ENCODE measurements at places on chromosomes 4 and X.

- no peak for DNase-seq
These were observed 198.7 kb downstream of the QDPR start for GRCh38 chr4:17313194-17313593.

GRCh38 chr4:21915761-21916160 lies 32.8 kb downstream of the KCNIP4 start:
- DNase-seq = no peak

DNA sequence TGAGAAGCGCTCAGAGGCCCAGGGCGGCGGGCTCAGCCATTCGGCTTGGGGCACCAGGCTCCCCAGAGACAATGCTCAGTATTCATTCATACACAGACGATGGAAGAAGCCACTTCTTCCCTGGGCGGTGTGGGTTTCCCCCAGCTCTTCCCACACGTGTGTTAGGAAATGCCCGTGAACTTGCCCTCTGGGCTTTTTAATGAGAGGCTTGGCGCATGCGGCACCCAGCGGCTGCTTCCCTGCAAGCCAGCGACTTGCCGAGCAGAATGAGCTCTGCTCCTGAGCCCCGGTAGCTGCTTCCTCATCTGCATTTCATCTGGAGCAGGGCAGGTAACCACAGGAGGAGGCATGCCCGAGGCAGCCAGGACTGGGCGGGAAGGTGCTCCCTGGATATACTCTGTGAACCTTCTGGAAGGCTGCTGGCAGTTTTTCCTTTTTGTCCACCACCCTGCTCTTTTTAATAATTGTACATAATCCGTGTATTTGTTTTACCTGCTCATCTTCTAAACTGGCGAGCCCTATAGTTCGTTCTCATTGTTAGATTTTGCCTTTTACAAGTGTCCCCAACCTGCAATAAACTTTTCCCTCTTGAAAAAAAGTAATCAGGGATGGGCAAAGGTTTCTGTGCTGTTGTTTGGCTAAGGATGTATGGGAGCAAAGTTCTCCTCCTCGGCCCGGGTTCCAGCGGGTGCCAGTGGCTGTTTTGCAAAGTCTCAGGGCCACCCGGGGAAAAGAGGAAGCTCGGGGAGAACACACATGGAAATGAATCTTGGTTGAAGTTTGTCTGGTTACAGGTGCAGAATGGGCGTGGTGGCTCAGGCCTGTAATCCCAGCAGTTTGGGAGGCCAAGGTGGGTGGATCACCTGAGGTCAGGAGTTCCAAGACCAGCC lies 178.8 kb downstream of the DCLK2 start:
- DNase-seq = no peak

DNA sequence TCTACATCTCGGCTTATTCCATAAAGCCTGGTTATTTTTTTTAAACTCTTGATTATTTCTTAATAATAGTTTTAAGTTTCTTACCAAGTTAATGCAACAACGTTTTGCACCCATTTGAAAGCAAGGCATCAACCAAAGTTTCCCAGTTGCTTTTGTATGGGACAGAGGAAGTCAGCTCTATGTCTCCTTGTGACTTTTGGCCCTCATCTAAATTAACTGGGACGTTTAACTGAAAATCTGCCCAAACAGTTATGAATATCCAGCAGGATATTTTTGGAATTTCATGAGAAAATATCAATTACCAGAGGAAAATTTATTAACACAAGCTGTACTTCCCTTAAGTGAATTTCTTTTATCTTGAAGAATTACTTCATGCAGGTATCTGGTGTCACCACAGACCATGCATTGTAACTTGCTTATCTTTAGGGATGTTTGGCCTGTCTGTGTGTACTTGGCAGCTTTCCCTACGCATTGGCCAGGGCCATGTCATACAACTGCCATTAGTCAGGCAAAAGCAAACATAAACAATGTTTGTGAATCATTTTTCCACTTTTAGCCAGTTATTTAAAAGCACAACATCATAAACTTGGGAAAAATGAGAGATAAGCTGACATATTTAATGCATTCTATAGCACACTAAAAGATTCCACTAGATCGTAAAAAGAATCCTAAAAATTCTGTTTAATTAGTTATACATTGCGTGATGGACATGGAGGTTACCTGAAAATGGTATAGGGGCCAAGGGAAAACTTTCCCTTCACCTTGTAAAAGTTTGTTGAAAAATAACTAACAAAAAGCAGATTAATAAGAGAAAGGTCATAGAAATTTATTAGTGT lies 101.4 kb upstream of the PDE5A start:
- no peak for DNase-seq

DNA sequence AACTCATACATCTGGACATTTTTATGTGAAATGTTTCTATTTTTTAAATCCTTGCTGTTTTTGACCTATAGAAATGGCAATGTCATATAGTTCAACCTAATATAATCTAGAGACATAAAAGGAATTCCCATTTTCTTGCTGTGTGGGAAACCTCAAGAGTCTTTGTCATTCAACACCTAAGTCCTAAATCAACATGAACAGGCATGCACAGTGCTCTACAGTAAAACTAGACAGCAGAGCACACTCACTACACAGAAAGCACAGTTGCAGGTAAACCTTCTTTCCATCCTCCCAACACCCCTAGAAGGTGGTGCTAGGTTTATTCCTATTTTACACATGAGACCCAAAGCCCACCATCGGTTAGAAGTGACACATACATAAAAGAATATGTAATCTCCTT lies 79.1 kb upstream of the C1QTNF7 start:
- DNase-seq = no peak

DNA sequence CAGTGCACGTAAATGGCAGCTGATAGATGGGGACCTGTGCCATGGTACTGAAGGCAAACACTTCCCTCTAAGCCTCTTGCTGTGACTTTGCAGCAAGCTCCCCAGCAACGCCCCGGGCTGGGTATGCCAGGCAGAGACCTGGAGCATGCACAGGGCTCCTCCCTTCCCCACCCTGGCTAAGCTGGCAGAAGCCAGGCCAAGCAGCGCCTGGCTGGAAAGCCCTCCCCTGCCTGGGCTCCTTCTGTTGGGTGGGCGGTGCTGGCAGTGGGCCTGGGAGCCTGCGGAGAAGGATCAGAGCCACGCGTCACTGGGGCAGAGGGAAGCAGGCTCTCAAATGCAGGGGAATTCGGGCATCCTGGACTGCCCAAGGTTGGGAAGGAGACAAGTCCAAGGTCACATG lies 3.6 kb downstream of the ATP2B3 start:
- no peak for DNase-seq

DNA sequence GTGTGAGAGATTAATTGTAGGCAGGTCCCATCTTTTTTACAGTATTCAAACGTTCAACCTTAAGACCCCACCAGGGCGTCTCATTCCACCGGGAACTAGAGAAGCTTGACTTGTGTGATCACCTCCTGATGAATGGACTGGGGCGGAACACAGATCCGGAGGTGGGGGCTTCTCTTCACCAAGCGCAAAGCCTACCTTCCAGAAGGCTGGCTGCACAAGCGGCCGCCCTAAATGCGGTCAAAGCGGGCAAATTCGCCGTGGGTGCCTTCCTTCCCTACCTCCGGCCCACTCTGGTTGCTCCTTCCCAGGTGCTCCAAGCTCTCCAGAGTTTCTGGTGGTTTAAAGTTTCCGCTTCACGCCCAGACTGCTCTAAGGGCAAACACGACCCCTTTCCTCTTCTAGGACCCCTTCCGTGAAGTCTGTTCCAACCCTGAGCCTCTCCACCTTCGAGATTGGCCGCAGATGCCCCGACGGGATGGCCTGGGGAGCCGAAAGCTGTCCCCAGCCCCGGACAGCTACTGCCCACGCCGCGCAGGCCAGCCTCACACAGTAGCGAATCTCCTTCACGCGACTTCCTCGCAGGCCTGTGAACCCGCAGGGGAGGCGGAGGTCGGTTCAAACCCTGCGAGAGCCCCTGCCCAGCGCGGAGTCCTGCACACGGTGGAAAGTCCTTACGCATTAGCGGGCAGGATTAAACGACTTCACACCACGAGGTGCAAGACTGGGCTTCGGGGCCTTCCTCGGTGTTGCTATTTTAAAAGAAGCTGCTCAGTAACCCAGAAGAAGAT lies 1.6 kb upstream of the WWC2 start:
- no peak for DNase-seq
